GM23338 (cell line): ENCODE measurements at places on chromosomes 7 and 10. TPM values are rescaled to one million over a fixed set of nuclear protein-coding genes. Genes with fewer than 3 reads are reported as not detected.

- DNase-seq: no peak
Observed at GRCh38 chr7:50857804-50858489, 75.3 kb upstream of the GRB10 start.

The PTPN20 gene
- not detected in 2 replicates for total RNA-seq

- no peak for DNase-seq
Observed at GRCh38 chr10:44417761-44418160, 32.9 kb upstream of the CXCL12 start.

GRCh38 chr7:73606801-73607691 is 17.3 kb downstream of the MLXIPL start:
- peak; percentile 96 for DNase-seq

DNA sequence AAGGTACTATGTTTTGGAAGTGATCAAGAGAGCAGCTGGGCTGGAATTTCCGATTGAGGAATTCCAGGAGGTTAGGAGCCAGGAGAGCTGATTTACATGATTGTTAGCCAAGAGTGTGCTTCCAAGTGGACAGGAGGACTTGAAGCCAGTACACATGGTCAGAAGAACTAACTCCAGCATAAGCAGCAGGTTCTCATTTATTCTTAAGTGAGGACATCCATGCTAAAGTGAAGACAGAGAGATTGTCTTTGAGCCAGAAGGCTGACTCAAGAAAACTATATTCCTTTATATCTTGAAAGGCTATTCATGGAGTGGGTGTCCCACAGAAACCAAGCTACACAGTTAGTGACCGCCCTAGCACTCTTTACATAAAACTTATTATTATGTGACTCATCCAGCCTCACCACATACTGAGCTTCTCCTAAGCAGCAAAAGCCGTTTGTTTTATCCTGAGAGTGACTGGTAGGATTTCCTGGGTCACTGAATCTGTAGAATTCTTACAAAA is 56.7 kb upstream of the SEMA3A start:
- DNase-seq: peak; percentile 43

DNA sequence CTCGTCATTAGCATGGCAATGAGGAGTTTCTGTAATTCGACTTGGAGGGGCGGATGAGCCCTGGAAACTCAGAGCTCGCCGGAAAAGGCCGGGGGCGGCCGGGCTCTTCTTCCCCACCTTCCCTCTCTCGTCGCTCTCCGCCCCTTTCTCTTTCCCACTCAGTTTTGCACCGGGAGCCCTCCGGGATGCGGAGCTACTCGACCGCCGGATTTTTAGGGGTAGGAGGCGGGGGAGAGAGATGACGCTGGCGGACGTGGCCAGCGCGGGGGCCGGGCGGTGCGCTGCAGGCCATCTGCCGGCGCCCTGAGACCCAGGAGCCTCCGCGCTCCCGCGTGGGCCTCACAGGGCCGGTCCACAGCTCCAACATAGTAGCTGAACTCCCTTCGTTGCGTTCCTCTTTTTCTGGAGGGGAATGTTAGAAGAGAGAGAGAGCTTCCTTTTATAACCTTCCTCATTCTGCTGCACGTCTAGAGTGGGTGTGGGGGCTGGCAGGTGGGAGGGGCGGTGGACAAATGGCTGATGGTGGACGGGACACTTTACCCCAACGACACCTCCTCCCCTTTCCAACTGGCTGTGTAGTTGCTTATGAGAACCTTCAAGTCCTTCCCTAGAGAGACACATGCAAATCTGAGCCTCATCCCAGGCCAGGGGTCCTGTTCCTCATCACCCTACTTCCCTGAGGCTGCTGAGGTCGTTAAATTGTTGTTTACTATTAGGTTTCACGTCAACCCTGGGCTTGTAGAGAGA is 1.1 kb upstream of the HOXA1 start:
- DNase-seq: peak; percentile 47

DNA sequence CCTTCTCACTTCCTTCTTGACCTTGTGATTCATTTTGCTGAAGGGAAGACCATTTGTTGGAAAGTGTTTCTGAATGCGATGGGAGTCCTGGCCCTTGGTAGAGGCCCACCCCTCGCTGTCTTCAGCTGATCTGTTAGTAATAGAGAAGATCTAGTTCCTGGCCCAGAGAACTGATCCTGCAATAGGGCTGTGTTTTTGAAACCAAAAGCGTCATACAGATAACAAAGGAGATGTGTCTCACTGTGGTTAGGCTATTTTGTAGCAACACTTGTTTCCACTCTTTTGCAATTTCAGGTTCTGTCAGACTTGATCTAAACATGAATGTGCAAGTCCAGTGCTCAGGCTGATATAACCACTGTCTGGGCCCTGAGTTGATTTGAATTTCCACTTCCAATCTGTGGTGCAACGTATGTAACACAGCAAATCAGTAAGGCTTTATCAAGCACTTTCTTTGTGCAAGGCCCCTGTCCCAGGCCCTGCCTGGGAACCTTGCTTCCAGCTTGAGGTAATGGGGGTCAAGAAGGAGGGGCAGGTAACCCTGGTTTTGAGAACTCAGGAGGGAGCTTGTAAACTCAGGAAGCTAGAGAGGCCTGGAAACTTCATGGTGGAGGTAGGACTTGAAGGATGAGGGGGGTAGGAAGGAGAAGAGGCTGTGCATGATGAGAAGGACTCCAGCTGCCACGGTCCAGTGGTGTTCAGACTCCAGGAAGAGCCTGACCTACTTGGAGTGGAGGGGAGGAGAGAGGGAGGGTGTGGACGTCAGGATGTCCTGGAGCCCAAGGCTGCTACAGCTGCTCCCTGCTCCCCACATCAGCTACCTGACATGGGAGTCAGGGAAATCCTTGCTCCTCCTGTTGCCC is 42.2 kb upstream of the SRGN start:
- DNase-seq: no peak
